ENCODE measurements at places on chromosomes 4 and X.
A peak's percentile ranks its signal among the peaks of the same experiment; 100 is the strongest.

- DNase-seq = no peak
These were observed 58.2 kb downstream of the PDE5A start for GRCh38 chr4:119570401-119570800.

DNA sequence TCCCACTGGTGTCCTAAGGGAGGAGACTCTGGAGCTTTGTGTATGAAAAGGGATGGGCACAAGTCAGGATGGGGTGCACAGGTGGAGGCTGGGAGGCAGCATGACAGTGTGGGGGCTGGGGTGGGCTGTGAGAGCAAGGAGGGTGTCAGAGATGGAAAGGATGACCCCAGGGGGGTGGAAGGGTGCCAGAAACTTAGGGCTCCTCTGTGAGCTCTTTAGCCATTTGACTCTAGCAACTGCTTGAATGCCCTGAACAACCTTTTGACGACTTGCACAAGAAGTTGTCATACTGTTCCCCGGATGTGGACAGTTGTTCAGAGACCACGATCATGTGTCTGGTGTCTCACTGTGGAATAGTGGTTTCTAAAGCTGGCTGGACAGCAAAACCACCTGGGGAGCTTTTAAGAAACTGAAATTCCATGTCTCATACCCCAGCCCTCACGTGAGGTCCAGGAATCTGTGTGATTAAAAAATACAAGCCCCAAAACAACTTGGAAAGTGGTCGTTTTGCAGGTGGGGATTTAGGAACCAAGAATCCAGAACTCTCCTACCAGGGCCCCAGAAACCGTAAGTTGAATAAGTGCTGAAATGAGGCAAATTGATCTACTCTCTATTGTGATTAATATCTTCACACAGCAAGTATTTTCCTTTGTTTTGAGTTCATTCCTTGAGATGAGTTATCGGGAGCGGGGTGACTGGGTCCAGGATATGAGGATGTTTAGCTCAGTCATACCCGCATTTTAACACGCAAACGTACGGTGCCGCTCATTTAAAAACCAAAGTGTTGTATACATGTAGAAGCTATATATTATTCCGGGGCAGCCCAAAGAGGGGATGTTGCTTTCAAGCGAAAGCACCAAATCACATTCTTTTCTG lies 3.4 kb downstream of the RHOH start:
- DNase-seq = no peak

GRCh38 chr4:35463251-35463952 lies 780.9 kb downstream of the ARAP2 start:
- DNase-seq = no peak

DNA sequence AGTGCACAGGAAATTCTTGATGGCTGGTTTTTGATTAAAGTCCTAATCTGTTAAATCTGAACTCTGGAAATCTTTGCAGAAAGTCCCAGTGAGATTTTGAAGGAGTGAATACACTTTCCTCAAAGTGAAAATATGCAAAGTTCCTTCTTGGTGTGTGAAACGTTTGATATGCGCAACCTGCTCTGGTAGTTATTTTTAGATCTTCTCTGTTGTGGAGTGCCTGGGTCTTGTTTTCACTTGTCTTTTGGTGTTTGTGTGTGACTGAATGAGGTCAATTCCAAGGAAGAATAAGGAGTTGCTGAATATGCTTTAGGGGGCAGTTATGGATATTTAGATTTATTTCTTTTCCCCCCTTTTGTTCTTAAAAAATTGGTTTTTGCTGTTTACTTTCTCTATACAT lies 41.7 kb downstream of the SCML1 start:
- no peak for DNase-seq

DNA sequence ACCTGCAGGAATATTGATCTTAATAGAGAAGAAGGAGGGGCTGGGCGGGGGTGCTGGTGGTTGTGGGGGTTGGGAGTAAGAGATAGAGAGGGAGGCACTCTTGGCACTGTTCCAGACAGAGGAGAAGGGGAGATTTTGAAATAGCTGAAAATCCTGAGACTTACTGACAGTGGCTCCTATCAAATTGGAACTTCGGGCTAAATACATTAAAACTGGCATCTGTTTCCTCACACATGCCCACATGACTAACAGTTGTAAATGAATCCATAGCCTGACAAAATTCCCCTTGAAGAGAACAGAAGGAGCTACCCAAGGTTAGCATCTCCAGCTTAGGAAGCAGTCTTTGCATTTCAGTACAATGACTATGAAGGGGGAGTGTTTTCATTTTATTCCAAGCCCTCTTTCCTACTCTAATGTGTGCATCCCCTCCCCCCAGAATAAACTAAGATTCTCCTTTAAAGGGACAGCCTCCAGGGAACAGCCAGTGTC lies 1.4 kb downstream of the DCX start:
- no peak for DNase-seq

DNA sequence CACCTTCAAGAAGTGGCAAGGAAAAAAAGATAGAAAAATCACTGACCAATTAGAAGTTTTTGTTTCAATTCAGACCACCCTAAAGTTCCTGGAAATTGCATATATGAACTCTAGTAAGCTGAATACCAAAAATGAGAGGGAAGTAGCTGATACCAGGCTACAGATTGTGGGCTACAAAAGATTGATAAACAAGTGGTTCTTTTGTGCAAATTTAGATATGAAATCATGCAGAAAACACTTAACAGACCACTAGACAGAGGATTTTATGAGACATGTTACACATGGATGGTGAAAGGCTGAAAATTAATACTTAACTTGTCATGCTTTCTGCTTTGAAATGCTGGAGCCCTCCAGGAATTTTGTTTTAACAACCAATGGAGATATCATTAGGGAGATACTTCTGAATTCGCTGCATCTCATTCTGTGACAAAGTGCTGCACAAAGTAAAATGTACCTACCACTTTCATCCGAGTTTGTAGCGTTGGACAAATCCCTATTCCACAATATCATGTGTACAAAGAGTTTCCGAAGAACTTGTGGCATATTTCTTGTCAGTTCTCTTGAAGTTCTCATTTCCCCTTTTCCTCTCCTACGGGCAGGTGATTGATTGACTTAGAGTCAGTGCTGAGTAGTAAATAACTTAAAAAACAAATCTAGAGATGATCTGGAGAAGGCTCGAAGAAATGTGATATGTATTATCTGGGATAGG lies 235.0 kb downstream of the PALLD start:
- DNase-seq = peak; percentile 52

DNA sequence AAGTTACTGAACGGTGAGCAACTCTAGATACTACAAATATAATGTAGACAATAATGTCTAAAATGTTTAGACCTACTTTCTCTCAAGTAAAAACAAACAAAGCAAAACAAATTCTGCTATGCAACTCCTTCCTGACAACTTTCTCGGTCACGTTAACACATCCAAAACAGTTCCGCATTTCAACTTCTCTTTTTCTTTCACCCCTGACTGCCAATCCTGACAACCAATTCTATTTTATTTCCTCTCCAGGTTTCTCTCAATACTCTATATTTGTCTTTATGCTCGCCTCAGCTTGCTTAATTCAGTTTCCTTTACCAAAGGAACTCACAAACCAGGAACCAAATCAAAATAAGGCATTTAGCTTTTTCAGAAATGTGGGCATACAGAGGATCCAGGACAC lies 513.0 kb downstream of the FSTL5 start:
- no peak for DNase-seq

- peak; percentile 11 for DNase-seq
These were observed 379.4 kb downstream of the ZNF674 start for GRCh38 chrX:46165866-46166265.

DNA sequence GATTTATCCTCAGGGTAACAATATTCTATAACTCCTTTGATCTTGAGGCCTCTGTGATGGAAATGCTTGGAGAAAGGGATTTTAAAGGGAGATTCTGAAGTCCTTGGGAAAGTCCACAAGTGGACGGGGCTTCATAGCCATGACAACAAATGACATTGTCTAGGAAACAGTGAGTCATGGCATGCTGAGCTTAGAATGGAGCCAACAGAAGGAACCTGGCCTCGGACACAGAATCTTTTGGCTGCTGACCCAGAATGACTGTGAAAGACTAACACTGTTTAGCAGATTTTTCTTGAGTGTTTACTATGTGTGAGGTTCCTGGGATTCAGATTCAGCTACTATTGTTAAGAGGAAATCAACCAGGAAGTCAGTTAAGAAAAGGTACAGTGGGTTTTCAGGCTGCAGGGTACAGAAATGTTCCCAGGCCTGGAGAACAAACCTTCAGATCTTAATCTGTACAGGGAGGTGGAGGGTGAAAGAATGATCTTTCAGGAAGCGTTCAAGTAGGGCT lies 18.1 kb upstream of the CXCL2 start:
- peak; percentile 93 for DNase-seq

- no peak for DNase-seq
These were observed 740.1 kb upstream of the PITX2 start for GRCh38 chr4:111362941-111363361.

DNA sequence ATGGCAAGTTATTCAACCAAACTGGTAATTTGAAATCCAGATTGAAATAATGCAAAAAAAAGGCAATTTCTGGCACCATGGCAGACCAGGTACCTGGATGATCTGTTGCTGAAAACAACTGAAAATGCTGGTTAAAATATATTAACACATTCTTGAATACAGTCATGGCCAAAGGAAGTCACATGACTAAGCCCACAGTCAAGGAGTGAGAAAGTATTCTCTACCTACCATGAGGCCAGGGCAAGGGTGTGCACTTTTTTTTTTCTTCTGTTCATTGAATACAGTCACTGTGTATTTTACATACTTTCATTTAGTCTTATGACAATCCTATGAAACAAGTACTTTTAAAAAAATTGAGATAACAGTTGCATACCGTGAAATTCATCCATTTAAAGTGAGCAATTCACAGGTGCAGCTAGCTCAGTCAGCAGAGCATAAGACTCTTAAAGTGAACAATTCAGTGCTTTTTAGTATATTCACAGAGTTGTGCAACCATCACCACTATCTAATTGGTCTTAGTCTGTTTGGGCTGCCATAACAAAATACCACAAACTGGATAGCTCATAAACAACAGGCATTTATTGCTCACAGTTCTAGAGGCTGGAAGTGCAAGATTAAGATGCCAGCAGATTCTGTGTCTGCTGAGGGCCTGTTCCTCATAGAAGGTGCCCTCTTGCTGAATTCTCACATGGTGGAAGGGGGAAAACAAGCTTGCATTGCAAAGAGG lies 4.8 kb upstream of the MPP1 start:
- DNase-seq = no peak

DNA sequence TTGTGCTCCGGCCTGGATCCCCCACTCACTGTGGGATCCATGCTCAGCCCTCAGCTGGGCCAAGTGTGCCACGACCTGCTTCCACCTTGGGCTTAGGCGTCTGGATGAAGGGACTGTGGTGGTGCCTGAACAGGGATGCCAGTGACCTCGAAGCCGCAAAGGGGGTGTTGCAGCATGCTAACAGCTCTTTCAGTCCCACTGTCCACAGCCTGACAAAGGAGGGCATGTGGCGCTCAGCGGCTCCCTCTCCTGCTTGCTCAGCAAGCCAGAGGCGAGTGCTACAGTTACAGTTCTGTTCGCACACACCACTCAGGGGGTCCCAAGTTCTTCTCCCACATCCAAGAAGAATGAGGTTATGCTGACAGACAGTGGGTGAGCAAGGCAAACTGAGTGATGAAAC lies 5.2 kb upstream of the IGBP1 start:
- DNase-seq = no peak

GRCh38 chr4:150252306-150252705 lies 174.1 kb downstream of the DCLK2 start:
- no peak for DNase-seq

GRCh38 chrX:78514852-78515251 lies 144.3 kb downstream of the RTL3 start:
- DNase-seq = peak; percentile 56

- no peak for DNase-seq
These were observed 35.7 kb downstream of the LDB2 start for GRCh38 chr4:16862697-16863096.

- no peak for DNase-seq
These were observed 27.8 kb downstream of the PAPSS1 start for GRCh38 chr4:107692202-107692601.

Measured in RCC 7860 (cell line).